ENCODE measurements at places on chromosomes 2 and 18. TPM values are rescaled to one million over a fixed set of nuclear protein-coding genes. Genes with fewer than 3 reads are reported as not detected.
A peak's percentile ranks its signal among the peaks of the same experiment; 100 is the strongest.

GPR45 gene
- total RNA-seq: not detected

CCDC85A gene
- total RNA-seq: 4.0 TPM

TBR1 gene
- total RNA-seq: not detected

SERPINB2 gene
- 24.5 TPM for total RNA-seq

CACNB4 gene
- total RNA-seq: 3.5 TPM

DNA sequence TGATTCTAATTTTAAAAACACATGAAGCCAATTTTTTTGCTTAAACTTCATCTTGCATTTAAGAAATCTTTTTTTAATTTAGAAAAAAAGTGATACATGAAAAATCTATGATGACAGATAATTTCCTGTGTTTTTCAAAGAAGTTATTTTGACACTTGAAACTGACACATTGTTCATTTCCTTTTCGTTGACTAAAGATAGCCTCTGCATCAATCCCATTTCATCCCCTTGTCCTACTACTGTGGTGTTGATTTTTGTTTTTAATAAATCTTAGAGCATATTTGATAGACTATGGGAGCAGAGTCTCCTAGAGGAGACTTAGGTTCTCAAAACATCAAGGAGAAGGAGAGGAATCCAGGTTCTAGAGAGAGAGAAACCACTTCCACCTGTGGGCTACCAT is 70.9 kb downstream of the ACVR1C start:
- no peak overlapping the region for H3K4me3 ChIP-seq
- no peak for DNase-seq
- H3K27me3 ChIP-seq: no peaks in the 10 kb centered on the region
- H3K36me3 ChIP-seq: no peaks in the 10 kb centered on the region
- H3K27ac ChIP-seq: no peak overlapping the region

- no peak for DNase-seq
- H3K4me1 ChIP-seq: peaks cover 24% of the 10 kb centered on the region
- H3K36me3 ChIP-seq: no peaks in the 10 kb centered on the region
- no peak overlapping the region for H3K27ac ChIP-seq
- H3K27me3 ChIP-seq: no peaks in the 10 kb centered on the region
Measured at GRCh38 chr2:33129263-33130053, 182.7 kb downstream of the LTBP1 start.

DNA sequence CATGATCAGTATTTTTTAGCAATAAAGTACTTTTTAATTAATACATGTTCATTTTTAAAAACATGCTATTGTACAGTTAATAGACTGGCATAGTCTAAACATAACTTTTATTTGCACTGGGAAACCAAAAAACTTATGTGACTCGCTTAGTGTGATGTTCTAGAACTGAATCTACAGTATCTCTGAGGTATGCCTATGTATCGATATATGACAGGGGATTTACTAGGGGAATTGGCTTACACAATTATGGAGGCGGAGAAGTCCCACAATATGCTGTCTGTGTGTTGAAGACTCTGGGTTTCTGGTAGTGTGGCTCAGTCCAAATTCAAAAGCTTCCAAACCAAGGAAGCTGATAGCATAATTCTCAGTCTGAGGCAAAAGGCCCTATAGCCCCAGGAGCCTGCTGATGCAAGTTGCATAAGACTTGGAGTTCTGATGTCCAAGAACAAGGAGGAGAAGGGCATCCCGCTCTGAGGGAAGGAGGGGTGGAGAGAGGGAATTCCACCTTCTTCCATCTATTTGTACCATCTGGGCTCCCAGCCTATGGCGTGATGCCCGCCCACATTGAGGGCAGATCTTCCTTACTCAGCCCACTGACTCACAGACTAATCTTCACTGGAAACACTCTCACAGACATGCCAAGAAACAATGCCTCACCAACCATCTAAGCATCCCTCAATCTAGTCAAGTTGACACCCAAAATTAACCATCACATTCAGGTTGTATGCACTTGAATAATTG is 27.5 kb downstream of the ZNF638 start:
- H3K27ac ChIP-seq: no peak overlapping the region
- no peak overlapping the region for H3K4me3 ChIP-seq
- peaks cover 9% of the 10 kb centered on the region for H3K4me1 ChIP-seq
- DNase-seq: no peak
- H3K36me3 ChIP-seq: peaks cover 18% of the 10 kb centered on the region
- H3K27me3 ChIP-seq: no peaks in the 10 kb centered on the region

DNA sequence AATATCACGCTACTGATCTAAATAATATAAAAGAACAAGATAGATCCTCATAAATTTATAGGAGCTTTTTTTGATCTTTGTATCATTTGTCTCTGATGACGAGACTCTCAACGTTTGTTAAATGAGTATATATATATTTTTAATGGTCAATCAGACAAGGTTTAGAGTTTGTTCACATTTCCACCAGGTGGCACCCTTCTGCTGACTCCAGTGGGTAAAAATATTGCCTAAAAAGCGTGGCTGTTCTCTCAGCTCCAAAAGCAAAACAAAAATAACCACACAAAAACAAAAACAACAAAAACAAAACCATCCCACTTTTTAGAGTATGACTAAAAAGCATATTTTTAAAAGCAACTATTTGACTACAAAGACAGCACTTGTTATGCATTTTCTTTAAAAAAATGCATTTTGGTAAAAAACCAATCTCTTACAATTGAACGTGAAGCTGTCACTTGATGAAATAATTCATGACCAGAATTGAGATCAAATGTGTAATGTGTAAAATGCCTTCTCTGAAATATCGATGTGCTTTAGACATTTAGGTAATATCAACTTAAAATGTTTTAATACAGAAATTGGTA is 723.2 kb downstream of the DPP10 start:
- no peak for DNase-seq
- H3K27ac ChIP-seq: no peak overlapping the region
- peaks cover 14% of the 10 kb centered on the region for H3K4me1 ChIP-seq
- H3K27me3 ChIP-seq: peaks cover 18% of the 10 kb centered on the region

DNA sequence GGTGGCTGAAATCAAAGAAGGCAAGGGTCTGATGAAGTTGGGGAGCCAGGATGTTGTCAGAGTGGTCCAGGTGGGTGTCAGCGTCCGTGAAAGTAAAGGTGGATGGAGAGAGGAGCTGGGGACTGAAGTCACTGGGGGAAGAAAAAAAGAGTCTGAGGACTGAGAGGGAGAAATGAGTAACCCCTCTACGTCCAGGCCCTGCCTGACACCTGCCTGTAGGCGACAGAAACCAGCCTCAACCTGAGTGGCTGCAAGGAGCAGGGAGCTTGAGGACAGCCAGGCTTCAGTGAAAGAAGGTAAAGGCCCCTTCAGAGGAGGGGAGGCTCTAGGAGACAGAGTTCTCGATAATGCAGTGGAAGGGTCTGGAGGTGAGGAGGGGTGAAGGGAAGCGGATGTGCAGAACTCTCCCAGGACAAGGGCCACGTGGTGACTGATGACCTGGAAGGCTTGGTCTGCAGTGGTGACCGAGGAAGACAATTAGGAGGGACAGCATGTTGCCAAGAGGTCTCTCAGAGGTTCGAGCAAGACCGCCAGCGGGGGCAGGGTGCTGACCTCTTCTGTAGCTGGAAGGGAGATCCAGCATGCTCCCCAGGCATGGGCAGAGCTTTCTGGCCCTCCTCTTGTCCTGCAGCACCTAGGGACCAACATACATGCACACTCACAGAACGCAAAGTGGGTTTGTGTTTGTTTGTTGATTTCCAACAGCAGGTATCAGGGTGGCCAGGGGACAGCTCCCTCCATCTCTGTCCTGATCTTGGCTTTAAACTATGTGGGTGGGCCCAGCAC is 86.6 kb upstream of the TMEM247 start:
- no peaks in the 10 kb centered on the region for H3K27me3 ChIP-seq
- DNase-seq: peak; percentile 89
- H3K27ac ChIP-seq: no peak overlapping the region
- no peaks in the 10 kb centered on the region for H3K4me1 ChIP-seq
- H3K36me3 ChIP-seq: no peaks in the 10 kb centered on the region
- no peak overlapping the region for H3K4me3 ChIP-seq

- peaks cover 55% of the 10 kb centered on the region for H3K27me3 ChIP-seq
- peak; percentile 72 for DNase-seq
- no peak overlapping the region for H3K27ac ChIP-seq
- H3K4me3 ChIP-seq: no peak overlapping the region
- no peaks in the 10 kb centered on the region for H3K36me3 ChIP-seq
Measured at GRCh38 chr2:70656421-70657010, 102.9 kb upstream of the TGFA start.

DNA sequence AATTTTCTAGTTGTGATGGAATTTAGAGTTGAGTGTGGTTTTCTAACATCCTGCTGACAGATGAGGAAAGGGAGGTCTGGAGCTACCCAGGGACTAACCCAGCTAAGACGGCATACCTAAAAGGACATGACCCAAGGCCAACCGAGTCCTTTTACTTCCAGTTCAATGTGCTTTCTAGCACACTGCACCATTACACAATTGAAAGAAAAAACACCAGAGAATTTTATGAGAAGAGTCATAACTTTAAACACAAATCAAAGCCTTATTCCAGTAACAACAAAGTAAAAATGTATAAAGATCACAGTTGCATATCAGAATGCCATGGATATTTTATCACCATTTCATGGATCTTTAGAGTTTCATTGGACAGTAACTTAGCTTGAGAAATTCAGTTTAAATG is 480.3 kb downstream of the MEIS1 start:
- no peak overlapping the region for H3K4me3 ChIP-seq
- DNase-seq: peak; percentile 0
- no peaks in the 10 kb centered on the region for H3K27me3 ChIP-seq
- no peaks in the 10 kb centered on the region for H3K36me3 ChIP-seq
- H3K27ac ChIP-seq: no peak overlapping the region

DNA sequence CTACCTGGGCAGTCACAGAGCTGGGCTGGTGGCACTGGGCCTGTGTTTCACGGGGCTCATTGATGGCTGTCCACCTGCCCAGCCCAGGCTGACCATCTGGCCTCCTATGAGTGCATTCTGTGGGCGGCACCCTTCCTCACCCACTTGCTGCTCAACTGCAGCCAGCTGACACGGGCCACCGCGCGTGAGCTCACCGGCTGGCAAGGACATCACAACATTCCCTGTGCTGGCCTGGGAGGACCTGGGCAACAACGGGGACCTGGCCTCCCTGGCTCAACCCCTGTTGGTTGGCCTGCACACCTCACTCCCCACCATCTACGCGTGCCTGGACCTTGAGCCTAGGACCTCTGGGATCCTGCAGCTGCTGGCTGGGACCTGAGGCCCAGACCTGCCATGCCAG is 98.2 kb upstream of the DTNA start:
- peaks cover 22% of the 10 kb centered on the region for H3K4me1 ChIP-seq
- H3K4me3 ChIP-seq: no peak overlapping the region
- no peak overlapping the region for H3K27ac ChIP-seq
- H3K36me3 ChIP-seq: no peaks in the 10 kb centered on the region
- DNase-seq: no peak

DNA sequence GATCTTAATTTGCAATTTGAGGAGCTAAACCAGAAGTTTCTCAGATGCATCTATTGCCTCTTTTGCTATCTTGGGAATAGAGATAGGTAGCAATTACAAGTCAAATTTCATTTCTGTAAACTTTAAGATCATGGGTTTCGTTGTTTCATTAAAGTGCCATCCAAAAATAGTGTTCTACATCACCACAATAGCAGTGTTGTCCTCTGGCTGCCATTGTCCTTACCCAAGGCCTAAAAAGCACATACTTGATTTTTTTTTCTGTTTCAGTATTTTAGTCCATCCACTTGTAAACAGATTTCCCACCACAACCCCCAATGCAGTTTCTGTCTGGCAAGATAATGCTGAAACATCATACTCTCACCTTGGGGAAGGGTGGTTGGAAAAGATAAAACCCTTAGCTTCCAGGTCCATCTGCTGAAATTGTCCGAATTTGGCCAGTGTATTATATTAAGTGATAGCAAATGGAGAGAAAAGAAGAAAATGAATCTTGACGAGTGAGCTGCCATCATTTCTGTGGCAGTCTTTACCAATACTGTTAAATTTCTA is 136.2 kb downstream of the LCLAT1 start:
- peaks cover 21% of the 10 kb centered on the region for H3K4me1 ChIP-seq
- no peaks in the 10 kb centered on the region for H3K36me3 ChIP-seq
- DNase-seq: no peak
- no peak overlapping the region for H3K27ac ChIP-seq
- H3K4me3 ChIP-seq: no peak overlapping the region

GRCh38 chr2:18855027-18855426 is 265.7 kb upstream of the NT5C1B start:
- no peaks in the 10 kb centered on the region for H3K36me3 ChIP-seq
- no peak for DNase-seq
- no peaks in the 10 kb centered on the region for H3K4me1 ChIP-seq

Data from esophagus muscularis mucosa (tissue), 4 donors.